ENCODE measurements at places on chromosomes 12 and 14.

GRCh38 chr14:55361190-55361589 is 50.4 kb downstream of the ATG14 start:
- no peak for DNase-seq

DNA sequence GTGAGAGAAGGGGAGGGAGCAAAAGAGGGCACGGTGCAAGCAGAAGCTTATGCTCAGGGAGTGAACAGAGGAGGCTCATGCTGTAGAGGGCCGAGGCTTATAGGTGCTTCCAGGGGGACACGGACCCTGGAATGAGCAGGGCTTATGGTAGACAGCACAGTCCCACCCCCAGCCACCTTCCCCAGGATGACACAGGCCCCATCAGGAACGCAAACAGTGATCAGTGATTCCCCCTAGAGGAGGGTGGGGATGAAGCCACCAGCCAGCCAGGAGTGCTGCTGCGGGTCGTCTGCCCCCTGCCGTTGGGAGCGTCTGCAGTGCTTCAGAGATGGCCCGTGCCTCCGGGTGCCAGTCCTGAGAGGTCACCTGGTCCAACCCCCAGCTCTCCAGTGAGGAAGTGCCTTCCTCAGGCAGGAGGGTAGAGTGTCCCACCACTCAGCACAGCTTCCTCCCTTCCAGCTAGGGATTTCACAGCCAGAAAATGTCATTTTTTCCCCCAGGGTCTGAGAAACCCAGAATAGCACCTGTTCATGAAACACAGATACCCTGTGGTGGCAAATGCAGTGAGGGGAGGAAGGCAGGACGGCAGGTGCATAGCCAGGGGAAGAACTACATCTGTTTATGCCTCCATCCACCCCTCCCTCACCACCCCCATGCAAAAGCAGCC is 60.7 kb downstream of the SLC6A12 start:
- DNase-seq = peak; percentile 50

DNA sequence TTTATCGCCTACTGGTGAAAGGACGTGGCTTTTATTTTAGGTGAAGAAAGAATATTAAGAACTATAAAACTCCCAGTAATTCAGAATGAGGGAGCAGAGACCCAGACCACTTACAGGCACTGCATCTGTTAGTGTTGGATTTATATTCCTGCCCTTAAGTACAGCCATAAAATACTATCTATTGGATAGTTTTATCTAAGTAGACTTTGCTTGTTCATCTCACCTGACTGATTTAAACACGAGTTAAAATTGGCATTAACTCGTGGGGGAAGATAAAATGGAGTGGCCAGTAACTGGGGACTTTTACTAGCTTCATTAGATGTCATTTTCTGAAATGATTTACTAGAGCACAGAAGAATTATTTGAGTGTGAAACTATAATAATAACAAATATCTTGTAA is 1377.5 kb upstream of the TMEM132C start:
- no peak for DNase-seq

DNA sequence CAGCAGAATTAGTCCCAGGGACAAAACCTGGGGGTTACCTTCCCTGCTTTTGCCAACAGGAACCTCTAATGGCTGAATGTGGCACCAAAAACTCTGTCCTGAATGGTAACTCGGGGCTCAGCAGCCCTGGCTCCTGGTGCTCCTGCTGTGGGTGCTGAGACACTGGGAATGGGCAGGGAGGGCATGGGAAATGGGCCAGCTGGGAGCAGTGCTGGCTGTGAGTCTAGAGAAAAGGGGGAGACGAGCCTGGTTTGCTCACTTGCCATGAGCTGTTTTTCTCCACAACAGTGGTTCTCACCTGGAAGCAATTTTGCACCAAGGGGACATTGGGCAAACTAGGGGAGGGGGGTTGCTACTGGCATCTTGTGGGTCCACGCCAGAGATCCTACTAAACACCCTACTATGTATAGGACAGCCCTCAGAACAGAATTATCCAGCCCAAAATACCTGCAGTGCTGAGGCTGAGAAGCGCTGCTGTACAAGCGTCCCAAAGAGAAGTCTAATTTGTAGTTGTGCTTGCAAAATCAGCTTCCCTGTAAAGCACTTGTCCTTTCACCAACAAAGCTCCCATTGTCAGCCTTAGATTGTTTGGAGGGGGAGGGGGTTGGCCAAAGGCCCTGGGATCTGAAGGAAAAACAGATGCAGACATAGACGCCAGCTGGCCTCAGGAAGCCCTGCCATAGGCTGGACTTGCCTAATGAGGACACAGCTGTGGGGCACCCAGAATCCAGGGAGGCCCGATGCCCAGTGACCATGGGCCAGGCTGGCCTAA is 3.6 kb downstream of the LRRC74A start:
- no peak for DNase-seq

DNA sequence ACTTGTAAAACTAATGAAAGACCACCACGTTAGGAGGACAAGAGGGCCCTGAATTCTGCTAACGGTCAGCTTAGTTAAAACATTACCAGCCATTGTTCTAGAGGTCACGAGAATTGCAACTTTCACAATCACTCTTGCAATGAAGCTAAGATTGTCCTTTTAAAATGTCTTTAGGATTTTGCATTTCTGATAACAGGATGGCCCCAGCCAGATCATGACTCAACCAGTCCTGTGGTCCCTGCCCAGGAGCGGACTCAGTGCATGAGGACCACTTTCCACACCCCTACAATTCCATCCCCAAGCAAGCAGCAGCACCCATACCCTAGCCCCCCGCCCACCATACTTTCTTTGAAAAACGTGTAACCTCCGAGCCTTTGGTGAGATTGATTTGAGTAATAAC is 28.7 kb downstream of the HSP90AA1 start:
- no peak for DNase-seq

DNA sequence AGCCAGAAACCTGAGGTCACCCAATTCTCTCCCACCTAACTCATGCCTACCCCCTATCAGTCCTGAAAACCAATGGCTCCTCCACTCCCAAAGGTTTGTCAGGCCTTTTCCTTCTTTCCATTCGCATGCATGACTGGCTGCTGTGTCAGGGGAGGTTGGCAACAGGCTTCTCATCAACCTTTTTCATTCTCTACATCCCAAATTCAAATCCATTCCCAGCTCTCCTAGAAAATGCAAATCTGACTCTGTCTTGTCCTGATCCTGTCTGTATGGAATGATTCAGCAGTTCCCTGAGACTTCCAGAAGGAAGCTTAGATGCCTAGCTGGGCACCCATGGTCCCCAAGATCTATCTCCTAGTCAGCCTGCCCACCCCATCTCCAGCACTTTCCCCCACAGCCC is 5.0 kb upstream of the CTDSP2 start:
- no peak for DNase-seq

DNA sequence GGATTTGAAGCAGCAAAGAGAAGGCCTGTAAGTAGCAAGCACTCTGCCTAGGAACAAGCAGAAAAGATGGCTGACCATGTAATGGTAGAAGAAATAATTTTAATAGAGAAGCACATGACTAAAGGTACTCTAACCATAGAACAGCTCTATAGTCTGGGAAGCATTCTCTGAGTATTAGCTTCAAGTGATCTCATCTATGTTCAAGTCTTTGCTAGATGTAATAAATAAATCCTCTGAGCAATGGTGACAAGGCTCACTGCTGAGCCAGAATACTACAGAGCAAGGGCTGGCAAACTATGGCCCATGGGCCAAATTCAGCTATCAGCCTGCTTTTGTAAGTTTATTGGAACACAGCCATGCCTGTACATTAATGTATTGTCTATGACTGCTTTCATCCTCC is 84.8 kb downstream of the PEBP1 start:
- DNase-seq = no peak

- DNase-seq = no peak
Measured at GRCh38 chr14:45247427-45247826, 5.6 kb downstream of the MIS18BP1 start.

GRCh38 chr12:13141686-13142085 is 38.2 kb upstream of the GSG1 start:
- no peak for DNase-seq

- no peak for DNase-seq
Measured at GRCh38 chr14:104196461-104197140, 58.2 kb downstream of the KIF26A start.

GRCh38 chr12:128581321-128581761 is 242.4 kb downstream of the SLC15A4 start:
- no peak for DNase-seq

GRCh38 chr14:96103075-96103474 is 63.9 kb downstream of the C14orf132 start:
- no peak for DNase-seq
